Astrocyte (in vitro differentiated cells and primary cell): ENCODE measurements at places on chromosomes 3 and 15. TPM values are rescaled to one million over a fixed set of nuclear protein-coding genes. Genes with fewer than 3 reads are reported as not detected.

DNA sequence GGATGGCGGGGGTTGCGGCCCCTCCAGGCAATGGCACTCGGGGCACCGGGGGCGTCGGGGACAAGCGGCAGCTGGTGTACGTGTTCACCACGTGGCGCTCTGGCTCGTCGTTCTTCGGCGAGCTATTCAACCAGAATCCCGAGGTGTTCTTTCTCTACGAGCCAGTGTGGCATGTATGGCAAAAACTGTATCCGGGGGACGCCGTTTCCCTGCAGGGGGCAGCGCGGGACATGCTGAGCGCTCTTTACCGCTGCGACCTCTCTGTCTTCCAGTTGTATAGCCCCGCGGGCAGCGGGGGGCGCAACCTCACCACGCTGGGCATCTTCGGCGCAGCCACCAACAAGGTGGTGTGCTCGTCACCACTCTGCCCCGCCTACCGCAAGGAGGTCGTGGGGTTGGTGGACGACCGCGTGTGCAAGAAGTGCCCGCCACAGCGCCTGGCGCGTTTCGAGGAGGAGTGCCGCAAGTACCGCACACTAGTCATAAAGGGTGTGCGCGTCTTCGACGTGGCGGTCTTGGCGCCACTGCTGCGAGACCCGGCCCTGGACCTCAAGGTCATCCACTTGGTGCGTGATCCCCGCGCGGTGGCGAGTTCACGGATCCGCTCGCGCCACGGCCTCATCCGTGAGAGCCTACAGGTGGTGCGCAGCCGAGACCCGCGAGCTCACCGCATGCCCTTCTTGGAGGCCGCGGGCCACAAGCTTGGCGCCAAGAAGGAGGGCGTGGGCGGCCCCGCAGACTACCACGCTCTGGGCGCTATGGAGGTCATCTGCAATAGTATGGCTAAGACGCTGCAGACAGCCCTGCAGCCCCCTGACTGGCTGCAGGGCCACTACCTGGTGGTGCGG, 1.9 kb downstream of the CHST2 start:
- H3K4me3 ChIP-seq: peak overlapping the region; percentile 80
- no peaks in the 10 kb centered on the region for H3K27me3 ChIP-seq
- DNase-seq: no peak
- H3K36me3 ChIP-seq: no peaks in the 10 kb centered on the region
- peaks cover 6% of the 10 kb centered on the region for H3K4me1 ChIP-seq
- no peak overlapping the region for H3K27ac ChIP-seq

- peak; percentile 29 for DNase-seq
- peak within 1 kb of the TSS; percentile 93 for H3K4me3 ChIP-seq
- peaks cover 3% of the 10 kb centered on the region for H3K27me3 ChIP-seq
- H3K27ac ChIP-seq: no peak within 1 kb of the TSS
- no peaks in the 10 kb centered on the region for H3K36me3 ChIP-seq
These were observed at the start of the genes PEX11A and WDR93 for GRCh38 chr15:89690276-89691218. PEX11A (minus strand) TSS chr15:89690754; CDS start chr15:89690632, 122 bp downstream. WDR93 (plus strand) TSS chr15:89690811; CDS start chr15:89701747, 10,936 bp downstream.

GRCh38 chr3:10975695-10976234, 16.8 kb upstream of the SLC6A1 start:
- peaks cover 28% of the 10 kb centered on the region for H3K27me3 ChIP-seq
- no peak for DNase-seq
- H3K4me3 ChIP-seq: no peak overlapping the region
- peaks cover 13% of the 10 kb centered on the region for H3K4me1 ChIP-seq
- no peak overlapping the region for H3K27ac ChIP-seq
- H3K36me3 ChIP-seq: no peaks in the 10 kb centered on the region

DNA sequence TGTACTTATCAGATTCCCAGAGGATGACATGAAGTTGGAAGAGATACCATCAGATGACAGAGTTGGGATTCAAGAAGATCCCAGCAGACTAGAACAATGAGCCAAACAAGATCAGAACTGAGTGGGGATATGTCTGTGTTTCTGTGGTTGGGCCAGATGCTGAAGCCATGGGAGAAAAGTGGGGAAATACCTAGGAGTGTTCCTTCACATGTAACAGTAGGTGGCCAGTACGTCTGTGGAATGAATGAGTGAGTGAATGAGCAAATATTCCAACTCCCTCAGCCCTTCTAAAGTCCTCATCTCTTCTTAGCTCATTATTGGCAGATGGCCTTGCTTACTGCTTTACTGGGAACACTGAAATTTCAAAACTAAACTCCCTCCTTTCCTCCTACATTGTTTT, 32.2 kb upstream of the GREM1 start:
- peak overlapping the region; percentile 91 for H3K27ac ChIP-seq
- H3K36me3 ChIP-seq: no peaks in the 10 kb centered on the region
- no peaks in the 10 kb centered on the region for H3K27me3 ChIP-seq
- no peak overlapping the region for H3K4me3 ChIP-seq
- DNase-seq: peak; percentile 84

GRCh38 chr3:79497447-79498111, 270.2 kb downstream of the ROBO1 start:
- no peak for DNase-seq
- H3K27me3 ChIP-seq: no peaks in the 10 kb centered on the region
- no peak overlapping the region for H3K27ac ChIP-seq
- H3K4me1 ChIP-seq: no peaks in the 10 kb centered on the region
- H3K36me3 ChIP-seq: no peaks in the 10 kb centered on the region

- H3K27me3 ChIP-seq: no peaks in the 10 kb centered on the region
- DNase-seq: no peak
- H3K4me3 ChIP-seq: no peak overlapping the region
- H3K27ac ChIP-seq: no peak overlapping the region
- peaks cover 55% of the 10 kb centered on the region for H3K36me3 ChIP-seq
These were observed 9.9 kb downstream of the CAPN7 start for GRCh38 chr3:15215996-15216395.

DNA sequence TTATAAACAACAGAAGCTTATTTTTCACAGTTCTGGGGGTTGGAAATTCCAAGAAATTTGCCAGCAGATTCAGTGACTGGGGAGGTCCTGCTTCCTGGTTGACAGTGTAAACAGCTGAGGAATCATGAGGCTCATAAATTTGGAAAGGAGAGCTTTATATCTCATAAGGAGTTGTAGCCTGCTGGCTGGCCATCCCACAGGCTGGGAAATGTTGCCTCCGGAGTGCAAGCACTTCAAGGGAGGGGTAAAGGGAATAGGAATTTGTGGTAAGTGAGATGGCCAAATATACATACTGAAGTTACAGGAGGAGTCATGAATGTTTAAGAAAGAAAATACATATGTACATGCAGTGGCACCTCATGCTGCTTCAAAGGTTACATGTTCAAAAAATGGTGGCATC, 217.2 kb upstream of the CBLB start:
- H3K27ac ChIP-seq: no peak overlapping the region
- H3K27me3 ChIP-seq: no peaks in the 10 kb centered on the region
- no peak for DNase-seq

- no peaks in the 10 kb centered on the region for H3K27me3 ChIP-seq
- no peak overlapping the region for H3K4me3 ChIP-seq
- H3K27ac ChIP-seq: no peak overlapping the region
- no peak for DNase-seq
- H3K36me3 ChIP-seq: no peaks in the 10 kb centered on the region
These were observed 258.3 kb downstream of the DIPK2A start for GRCh38 chr3:144229953-144230352.

DNA sequence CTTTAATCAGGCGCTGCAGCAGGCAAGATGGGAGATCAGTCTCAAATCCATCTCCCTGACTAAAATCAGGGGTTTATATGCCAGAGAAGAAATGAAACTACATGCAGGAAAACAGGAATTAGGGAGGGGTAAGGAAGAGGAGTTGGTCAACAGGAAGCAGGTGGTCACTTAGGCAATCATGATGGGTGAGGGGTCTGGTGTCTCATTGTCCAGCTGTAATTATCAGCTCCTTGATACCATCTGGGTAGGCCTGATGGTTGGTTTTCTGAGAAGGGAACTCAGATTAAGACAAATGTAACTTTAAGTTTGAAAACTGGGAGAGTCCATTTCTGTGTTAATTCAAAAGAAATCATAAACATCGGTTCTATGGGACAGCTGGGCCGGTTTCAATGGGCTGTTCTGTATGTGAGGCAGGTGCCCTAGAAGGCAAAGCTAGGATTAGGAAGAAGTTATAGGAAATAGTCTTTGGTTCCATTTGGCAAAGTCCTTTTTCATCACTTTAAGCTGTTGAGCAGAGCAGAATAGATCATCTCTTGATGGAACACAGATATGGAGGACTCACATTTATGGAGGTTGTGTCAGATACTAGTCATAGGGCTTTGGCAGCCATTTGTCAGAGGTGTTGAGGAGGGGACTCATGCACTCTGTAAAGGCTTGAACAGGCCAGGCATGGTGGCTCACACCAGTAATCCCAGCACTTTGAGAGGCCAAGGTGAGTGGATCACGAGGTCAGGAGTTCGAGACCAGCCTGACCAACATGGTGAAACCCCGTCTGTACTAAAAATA, 149.4 kb downstream of the VGLL4 start:
- peaks cover 27% of the 10 kb centered on the region for H3K4me1 ChIP-seq
- H3K27me3 ChIP-seq: no peaks in the 10 kb centered on the region
- no peak overlapping the region for H3K4me3 ChIP-seq
- H3K36me3 ChIP-seq: no peaks in the 10 kb centered on the region

DNA sequence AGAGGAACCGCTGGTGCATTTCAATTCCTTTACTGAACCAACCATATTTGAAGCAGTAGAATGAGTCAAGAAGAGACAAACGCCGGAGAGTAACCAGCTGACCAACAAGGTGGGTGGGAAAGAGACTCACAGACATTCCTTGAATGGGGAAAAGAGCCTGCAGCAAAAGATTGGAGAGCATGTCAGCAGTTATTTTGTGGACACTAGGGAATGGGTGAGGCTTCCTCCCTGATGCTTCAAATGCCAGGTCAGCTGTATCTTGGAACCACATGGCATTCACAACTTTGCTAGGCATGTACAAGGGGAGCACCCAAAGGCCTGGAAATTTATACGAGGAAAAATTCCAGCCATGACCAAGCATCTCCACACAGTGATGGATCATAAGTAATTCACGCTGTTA, 29.9 kb upstream of the ZKSCAN7 start:
- peaks cover 4% of the 10 kb centered on the region for H3K27me3 ChIP-seq
- H3K4me1 ChIP-seq: no peaks in the 10 kb centered on the region
- H3K27ac ChIP-seq: no peak overlapping the region
- no peak for DNase-seq

- H3K4me3 ChIP-seq: no peak overlapping the region
- no peak for DNase-seq
- peaks cover 16% of the 10 kb centered on the region for H3K27me3 ChIP-seq
- H3K36me3 ChIP-seq: no peaks in the 10 kb centered on the region
These were observed 8.6 kb upstream of the GATM start for GRCh38 chr15:45386974-45387373.

GRCh38 chr3:67301556-67301955, 303.4 kb downstream of the KBTBD8 start:
- no peak for DNase-seq
- no peaks in the 10 kb centered on the region for H3K27me3 ChIP-seq
- H3K4me3 ChIP-seq: no peak overlapping the region
- H3K4me1 ChIP-seq: no peaks in the 10 kb centered on the region
- no peak overlapping the region for H3K27ac ChIP-seq

- peak overlapping the region; percentile 95 for H3K27ac ChIP-seq
- no peaks in the 10 kb centered on the region for H3K27me3 ChIP-seq
- DNase-seq: peak; percentile 69
- no peak overlapping the region for H3K4me3 ChIP-seq
- H3K4me1 ChIP-seq: peaks cover 58% of the 10 kb centered on the region
- peaks cover 41% of the 10 kb centered on the region for H3K36me3 ChIP-seq
These were observed 36.7 kb downstream of the ZBTB38 start for GRCh38 chr3:141405025-141405424.

Gene NR1D2
- total RNA-seq: 19.2 and 20.7 TPM in 2 replicates

Gene COL8A1
- total RNA-seq: 118 and 123 TPM in 2 replicates

Gene PPM1L
- total RNA-seq: 5.5 and 6.3 TPM in 2 replicates

Gene C3orf22
- total RNA-seq: not detected in 2 replicates
